ENCODE measurements at places on chromosomes 2 and 18.

GRCh38 chr18:43735570-43735969 lies 458.3 kb upstream of the SYT4 start:
- no peak for DNase-seq

DNA sequence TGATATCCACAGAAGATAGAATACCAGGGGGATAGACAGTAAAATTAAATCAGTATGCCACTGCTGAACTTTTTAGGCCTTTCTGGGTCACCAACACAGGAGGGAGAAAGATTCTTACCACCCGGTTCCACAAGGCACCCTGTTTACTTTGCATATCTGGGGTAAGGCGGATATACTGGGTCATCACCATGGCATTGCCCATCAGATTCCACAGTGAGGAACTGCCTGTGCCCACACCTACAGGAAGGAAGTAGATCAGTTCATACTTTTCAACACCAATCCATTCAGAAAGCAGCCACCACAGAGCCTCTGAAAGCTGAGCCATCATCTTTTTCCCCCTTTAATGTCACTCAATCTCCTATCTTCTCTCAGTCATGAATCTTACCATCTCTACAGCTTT lies 2.0 kb downstream of the LMAN2L start:
- no peak for DNase-seq

DNA sequence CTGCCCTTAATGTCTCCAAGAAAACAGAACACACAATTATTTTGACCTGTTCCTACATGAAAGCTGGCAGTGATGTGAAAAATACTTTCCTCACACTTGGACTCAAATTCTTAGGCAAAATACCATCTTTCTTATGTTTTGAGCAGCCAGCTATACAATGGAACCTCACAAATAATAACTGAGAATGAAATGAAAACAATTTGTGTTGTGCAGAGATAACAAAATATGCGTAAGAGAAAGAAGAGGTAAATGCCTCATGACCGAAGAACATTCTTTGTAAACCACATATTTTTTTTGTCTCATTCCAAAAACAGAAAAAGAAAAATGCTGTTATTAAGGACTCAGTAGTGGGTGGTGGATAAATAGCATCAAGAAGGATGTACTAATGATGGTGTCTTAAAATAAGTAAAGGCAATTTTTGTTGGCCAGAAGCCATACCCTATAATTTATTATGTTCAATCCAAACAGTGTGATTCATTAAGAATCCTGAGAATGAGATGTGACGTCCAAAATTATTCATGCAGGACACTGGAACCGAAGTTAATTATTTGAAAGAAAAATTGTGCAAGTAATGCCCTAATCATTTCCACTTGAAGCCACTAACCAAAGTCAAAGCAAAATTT lies 193.0 kb upstream of the NETO1 start:
- DNase-seq: peak; percentile 75

- peak; percentile 12 for DNase-seq
Observed at GRCh38 chr18:70334728-70335329, 46.0 kb downstream of the SOCS6 start.

DNA sequence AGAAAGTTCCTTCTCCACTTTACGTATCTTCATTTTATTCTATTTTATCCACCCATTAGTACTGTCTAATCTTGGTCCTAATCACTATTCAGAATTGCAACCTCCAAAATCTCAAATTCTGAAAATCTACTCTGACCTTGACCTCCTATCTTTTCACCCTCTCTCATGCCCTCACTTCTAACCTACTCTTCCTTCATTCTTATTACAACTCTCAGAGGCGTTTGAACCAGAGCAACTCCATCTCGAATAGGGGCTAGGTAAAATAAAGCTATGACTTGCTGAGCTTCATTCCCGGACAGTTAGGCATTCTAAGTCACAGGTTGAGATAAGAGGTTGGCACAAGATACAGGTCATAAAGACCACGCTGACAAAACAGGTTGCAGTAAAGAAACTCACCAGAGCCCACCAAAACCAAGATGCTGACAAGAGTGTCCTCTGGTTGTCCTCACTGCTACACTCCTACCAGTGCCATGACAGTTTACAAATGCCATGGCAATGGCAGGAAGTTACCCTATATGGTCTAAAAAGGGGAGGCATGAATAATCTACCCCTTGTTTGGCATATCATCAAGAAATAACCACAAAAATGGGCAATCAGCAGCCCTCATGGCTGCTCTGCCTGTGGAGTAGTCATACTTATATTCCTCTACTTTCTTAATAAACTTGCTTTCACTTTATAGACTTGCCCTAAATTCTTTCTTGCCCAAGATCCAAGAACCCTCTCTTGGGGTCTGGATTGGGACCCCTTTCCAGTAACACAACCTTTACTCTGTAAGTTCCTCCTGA lies 11.4 kb downstream of the CCDC88A start:
- peak; percentile 83 for DNase-seq

GRCh38 chr2:122808286-122808969 lies 1053.0 kb downstream of the TSN start:
- no peak for DNase-seq

GRCh38 chr2:32003791-32004190 lies 7.0 kb downstream of the MEMO1 start:
- no peak for DNase-seq

GRCh38 chr2:7847321-7847720 lies 834.5 kb upstream of the ID2 start:
- DNase-seq: no peak

DNA sequence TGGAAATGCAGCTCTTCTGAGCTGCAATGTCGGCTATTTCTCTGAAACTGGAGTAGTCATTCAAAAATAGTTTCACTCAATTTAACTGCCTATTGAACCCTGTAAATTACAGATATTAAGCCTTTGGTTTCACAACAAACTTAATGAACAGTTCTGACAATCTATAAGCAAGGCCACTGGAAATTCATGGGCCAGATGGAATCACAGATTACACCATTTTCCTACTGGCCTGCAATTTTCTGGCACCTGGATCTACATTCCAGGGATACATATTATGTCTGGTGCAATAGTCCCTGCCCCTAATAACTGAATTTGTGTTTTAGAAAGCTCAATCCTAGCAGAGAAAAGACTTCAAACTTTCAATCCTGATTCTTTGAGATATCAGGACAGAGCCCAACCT lies 551.7 kb downstream of the RNF144A start:
- DNase-seq: no peak

- no peak for DNase-seq
Observed at GRCh38 chr2:7951490-7951889, 730.4 kb upstream of the ID2 start.

DNA sequence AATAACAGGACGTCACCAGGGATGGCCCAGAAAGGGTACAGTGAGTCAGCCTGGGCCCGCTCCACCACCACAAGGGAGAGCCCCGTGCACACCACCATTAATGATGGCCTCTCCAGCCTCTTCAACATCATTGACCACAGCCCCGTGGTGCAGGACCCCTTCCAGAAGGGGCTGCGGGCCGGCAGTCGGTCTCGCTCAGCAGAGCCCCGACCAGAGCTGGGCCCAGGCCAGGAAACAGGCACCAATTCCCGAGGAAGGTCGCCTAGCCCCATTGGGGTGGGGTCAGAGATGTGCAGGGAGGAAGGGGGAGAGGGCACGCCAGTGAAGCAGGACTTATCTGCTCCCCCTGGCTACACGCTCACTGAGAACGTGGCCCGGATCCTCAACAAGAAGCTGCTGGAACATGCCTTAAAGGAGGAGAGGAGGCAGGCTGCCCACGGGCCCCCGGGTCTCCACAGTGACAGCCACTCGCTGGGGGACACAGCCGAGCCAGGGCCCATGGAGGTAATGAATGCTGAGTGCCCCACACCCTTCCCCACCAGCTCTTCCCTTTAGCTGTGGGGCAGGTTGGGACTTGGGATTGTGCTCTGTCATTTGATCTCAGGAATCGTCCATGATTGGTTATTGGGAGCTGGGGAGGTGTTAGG lies 120.5 kb downstream of the MTCL1 start:
- DNase-seq: no peak

- DNase-seq: no peak
Observed at GRCh38 chr18:8453528-8453927, 155.7 kb upstream of the RAB12 start.

DNA sequence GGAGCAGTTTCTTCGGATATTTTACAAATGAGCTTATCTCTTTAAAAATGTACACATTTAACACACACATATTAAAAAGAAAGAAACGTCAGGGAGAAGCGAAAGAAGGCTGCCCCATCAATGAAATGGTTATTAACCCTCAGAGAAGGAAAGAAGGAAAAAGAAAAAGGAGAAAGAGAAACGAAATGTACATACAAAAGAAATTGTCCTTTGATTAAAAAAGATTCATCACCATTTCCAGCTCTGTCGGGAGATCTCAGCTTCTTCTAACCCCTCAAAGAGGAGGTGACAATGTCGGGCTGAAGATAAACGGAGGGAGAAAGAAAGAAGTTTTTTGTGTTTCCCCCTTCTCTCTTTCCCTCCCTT lies 1.5 kb downstream of the IKZF2 start:
- DNase-seq: peak; percentile 2
